ENCODE measurements at places on chromosomes 4 and X.

- DNase-seq = no peak
Measured at GRCh38 chrX:149114874-149115273, 390.2 kb downstream of the IDS start.

GRCh38 chrX:16653424-16653823, 3.5 kb downstream of the S100G start:
- DNase-seq = no peak

DNA sequence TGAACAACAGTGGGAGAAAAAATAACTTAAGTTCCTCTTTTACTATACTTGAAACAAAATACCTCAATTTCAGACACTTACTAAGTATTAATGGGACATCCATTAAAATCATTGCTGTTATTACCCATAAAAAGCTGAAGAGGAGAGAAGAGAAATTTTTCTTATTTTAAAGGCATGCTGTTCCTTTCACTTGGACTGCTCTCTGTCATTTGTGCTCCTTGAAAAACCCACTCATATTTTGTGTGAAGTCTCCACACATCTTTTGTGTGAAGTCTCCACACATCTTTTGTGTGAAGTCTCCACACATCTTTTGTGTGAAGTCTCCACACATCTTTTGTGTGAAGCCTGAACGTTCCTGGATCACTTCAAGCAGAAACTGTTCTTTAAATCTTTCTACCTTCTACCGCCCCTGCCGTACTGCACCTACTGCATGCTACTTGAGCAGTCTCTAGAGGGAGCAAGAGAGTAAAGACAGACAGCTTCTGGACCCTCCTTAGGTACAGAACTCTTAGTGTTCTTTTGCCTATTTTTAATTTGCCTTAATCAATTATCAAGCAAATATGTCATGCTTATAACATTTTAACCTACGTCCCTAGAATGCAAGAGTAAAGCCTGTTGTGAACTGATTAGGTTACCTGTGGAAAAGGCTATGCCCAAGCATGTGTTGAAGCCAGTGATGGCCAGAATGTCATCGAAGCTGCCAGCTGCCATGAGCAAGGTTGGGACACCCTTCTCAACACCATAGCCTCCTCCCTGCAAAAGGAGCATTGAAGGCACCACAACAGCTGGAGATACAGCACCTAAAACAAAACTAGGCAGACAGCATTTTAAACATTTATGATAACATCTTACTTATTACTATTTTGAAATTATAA, 27.1 kb upstream of the SLC9B1 start:
- DNase-seq = peak; percentile 52

GRCh38 chr4:169136330-169136729, 126.3 kb upstream of the CBR4 start:
- DNase-seq = no peak

DNA sequence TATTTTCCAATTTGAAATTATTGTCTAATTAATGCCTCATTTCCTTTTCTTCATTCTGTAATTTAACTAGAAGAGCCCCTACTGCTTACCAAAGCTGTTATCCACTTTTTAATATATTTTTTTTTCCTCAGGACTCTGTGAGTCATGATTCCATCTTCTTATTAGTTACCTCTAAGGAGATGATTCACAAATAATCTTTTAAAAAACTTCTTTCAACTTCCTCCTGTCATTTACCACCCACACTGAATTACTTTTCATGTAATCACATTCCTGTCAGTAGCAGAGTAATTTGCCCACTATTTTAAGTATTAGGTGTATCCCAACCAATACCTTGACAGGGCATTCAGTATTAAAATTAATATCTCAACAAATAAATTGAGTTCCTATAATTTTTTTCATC, 470.9 kb upstream of the ADGRL3 start:
- DNase-seq = no peak

GRCh38 chrX:10165580-10166247, 8.9 kb downstream of the CLCN4 start:
- DNase-seq = no peak

- no peak for DNase-seq
Measured at GRCh38 chr4:146343199-146343598, 128.9 kb downstream of the REELD1 start.

- DNase-seq = no peak
Measured at GRCh38 chr4:80231180-80231579, 33.9 kb downstream of the PRDM8 start.

DNA sequence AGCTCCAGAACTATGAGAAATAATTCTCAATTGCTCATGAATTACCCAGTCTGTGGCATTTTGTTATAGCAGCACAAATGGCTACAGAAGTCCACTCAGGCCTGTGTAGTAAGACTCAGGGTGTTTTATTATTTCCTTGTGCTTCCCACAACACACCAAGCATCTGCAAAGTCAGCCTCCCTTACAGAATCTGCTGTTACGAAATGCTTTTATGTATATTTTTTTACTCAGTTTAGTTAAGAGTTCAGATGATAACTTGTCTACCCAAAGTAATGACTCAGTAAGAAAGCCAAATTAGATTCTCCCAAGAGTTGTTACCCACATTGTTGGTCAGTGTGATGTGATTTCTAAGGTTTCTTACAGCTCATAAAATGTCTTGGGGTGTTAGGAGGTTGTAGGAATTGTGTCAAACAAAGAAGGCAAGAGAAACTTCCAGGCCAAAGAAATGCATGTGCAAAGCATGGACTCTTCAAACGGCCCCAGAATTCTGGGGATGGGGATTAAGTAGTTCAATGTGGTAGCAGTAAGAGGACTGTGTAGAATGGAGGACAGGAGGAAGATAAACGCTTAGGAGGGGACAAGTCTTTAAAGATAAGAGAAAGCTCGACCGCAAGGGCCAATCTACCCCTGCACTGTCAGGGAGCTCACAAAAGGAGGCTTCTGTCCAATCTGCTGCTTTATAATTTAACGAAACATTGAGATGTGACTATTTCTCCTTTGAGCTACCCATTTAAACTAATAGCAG, 35.4 kb upstream of the TMEM184C start:
- DNase-seq = no peak

DNA sequence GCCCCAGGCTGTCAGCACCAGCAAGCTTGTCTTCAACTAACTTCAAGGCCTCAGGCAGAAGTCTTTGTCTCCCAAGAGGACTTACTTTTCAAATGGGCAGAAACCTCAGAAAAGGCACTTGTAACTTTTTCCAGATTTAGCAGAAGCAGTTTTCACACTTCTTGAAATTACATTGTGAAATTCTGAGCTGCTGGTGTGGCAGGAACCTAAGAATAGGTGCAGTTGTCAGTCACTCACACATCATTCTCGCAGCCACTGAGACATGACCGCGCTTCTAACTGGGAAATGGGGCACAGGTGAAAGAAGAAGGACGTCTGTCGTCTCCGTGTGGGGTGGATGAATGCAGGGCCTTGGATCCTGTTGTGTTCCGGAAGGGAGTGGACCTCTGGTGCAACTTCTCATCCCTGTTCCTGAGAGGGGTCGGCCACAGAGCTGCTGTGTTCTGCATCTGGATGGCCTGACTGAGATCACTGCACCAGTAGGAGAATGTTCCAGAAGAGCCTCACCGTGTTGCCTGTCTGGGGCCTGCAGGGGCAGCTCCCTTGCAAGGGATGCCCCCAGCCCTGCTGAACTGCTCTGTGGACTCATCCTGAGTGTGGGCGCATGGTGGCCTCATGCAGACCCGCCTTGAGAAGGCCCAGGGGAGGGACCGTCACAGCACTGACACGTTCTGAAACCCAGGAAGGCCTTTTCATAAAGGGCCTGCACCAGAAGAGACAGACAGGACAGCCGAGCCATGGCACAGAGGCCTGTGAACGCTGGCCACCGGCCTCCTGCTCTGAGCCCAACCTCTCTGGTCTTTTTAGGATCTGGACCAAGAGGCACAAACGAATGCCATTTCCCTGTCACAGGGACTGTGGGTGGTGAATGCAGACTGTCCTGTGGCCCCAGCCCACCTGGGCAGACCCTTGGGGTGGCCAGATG, 18.7 kb downstream of the NAT8L start:
- no peak for DNase-seq

GRCh38 chr4:83252782-83253405, 31.7 kb downstream of the COQ2 start:
- peak; percentile 85 for DNase-seq

GRCh38 chrX:82556588-82556987, 951.5 kb upstream of the POU3F4 start:
- no peak for DNase-seq

- no peak for DNase-seq
Measured at GRCh38 chrX:2888309-2888708, 40.8 kb downstream of the ARSD start.

- no peak for DNase-seq
Measured at GRCh38 chrX:23103546-23103945, 103.8 kb downstream of the DDX53 start.

- DNase-seq = no peak
Measured at GRCh38 chrX:68355629-68355920, 77.7 kb downstream of the OPHN1 start.

- no peak for DNase-seq
Measured at GRCh38 chrX:57044245-57044644, 48.9 kb upstream of the SPIN3 start.

- DNase-seq = no peak
Measured at GRCh38 chr4:88725143-88725542, 27.5 kb upstream of the NAP1L5 start.

DNA sequence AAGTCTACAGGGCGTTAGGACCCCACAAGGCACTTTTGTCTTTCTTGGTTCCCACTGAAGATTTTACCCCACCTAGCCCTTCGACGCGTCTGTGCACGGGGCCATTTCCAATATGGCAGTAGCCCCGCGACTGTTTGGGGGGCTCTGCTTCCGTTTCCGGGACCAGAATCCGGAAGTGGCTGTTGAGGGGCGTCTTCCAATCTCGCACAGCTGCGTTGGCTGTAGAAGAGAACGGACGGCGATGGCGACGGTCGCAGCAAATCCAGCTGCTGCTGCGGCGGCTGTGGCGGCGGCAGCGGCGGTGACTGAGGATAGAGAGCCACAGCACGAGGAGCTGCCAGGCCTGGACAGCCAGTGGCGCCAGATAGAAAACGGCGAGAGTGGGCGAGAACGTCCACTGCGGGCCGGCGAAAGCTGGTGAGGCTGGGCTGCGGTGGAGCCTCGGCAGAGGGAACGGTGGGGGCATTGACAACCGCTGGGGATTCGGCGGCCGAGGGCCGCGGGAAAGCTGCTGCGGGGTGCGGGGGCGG, at the start of gene USP11:
TSS of gene USP11 (plus strand) at position 207 of the 530 bp plus-strand sequence. CDS start at position 242, 35 bp downstream.
- DNase-seq = peak; percentile 50

Measured in activated CD4-positive, alpha-beta T cell treated with anti-CD3 and anti-CD28 coated beads, Interleukin-2, amount 10 ng/mL, durations not matched to agents 7 days and 5 days (primary cell).